ENCODE measurements at places on chromosomes 4 and X.

DNA sequence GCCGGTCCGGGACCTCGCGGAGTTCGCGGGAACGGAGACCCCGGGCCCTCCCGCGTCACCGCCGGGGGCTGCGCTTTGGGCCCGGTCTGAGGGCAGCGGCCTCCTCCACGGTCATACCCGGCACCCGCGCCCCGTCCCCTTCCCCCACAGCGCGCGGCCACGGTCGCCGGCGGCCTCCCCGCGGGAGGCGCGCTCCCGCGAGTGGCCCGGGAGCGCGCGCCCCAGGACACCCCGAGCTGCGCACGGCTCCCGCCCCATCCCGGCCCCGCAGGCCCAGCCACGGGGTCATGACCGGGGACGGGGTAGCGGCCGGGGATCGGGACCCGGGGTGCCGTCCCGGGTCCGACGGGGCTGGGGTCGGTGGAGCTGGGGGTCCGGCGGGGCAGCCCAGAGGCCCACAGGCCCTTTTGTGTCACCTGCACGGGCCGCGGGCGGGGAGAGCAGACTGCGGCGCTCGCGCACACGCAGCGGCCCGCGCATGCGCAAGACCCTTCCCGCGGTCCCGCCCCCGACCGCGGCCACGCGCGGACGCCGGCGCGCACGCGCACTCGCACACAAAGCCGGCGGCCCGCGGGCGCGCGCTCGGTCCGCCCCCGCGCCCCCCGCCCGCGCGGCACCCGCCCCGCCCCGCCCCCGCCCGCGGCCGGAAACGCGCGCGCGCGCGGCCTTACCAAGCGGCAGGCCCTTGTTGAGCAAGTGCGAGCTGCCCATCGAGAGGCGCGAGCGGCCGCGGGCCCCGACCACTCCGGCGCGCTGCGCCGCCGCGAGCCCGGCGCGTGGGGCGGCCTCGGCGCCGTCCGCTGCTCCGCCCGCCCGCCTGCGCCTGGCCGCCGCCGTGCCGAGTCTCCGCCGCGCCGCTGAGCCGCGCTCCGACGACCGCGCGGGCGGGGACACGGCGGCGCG, at the start of gene CTBP1:
CTBP1 (minus strand) TSS at position 886 of the 903 bp plus-strand sequence. CDS start 7,799 bp downstream, outside the sequence.
- peak; percentile 72 for DNase-seq

- DNase-seq, result no peak
These were observed 364.0 kb downstream of the ZIC3 start for GRCh38 chrX:137929951-137930350.

DNA sequence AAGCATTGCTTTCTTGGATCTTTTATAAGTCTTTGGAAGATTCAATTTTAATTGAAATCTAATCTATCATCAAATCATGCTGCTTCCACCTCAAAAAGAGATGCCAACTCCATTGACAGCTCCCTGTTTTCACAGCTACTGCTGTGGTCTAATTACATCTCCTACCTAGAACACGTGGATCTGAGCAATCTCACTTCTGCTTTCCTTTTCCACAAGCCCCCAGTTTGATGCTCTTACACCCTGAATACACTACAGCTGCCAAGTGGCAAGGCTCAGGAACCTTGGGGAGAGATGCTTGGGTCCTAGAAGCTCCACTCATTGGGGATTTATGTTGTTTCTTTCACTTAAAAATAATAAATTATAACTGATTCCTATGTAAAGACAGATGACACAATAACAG, 172.0 kb downstream of the CFAP299 start:
- DNase-seq, result no peak

DNA sequence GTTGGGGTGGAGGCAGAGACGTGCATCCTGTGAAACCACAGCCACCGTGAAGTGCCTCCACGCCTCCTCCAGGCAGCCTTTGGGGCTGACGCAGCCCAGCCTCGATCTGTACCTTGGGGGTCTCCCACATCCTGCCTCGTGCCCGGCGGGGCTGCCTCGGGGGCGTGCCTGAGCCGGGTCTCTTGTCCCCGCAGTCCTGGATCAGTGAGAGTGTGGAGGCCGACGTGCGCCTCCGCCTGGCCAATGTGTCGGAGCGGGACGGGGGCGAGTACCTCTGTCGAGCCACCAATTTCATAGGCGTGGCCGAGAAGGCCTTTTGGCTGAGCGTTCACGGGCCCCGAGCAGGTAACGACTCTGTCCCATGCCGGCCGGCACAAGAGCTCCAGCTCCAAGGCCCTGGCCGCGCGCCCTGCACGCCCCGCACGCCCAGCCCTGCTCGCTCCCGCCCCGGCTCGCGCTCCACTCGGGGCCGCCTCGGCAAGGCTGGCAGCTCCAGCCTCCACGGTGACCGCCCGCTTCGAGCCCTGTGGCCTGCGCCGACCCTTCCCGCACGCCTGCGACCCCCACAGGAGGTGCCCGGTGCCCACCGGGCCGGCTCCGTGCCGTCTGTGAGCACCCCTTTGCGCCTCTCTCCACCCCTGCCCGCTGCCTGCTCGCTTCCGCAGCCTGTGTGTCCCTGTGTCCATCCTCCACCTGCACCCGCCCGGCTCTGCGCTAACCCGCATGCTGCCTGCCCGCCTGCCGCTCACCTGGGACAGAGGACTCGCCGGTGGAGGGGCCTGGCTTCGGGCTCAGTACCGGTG, 9.8 kb downstream of the FGFR3 start:
- DNase-seq, result no peak

DNA sequence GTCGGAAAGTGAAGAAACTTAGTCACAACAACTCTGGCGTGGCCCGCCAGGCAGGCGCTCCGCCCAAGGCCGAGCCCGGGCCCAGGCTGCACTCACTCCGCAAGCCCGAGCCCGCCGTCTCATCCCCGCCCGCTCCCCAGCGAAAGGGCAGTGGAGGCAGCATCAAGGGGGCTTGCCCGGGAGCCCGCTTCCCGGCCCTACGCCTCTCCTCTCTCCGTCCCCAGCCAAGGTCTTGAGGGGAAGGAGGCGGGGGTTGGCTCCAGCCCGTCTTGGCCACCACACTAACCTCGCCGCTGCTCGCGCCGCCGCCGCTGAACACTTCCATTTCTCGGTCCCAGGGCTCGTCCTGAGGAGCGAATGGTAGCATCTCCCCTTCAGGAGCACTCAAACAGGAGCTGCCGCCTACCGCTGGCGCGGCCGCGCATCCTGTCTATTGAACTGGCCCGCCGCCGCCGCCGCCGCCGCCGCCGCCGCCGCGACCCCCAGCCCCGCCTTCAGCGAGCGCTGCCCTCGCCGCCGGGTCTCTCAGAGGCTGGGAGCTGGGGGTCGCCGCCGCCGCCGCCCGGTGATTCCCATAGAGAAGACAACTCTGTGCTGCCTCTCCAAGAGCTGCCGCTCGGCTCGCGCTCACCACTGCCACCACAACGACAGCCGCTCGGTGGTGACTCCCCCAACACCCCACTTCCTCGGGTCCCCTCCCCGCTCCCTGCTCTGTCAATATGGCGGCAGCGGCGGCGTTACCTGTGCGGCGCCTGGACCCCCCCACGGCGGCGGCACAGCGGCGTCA, at the start of gene RPS6KA6:
RPS6KA6 (minus strand) TSS at position 667 of the 787 bp plus-strand sequence; CDS start at position 367, 300 bp downstream.
- DNase-seq, result no peak

- no peak for DNase-seq
These were observed 7.1 kb downstream of the CPZ start for GRCh38 chr4:8599657-8600056.

- DNase-seq, result no peak
These were observed 403 bp downstream of the SGCB start for GRCh38 chr4:52037689-52038102.

GRCh38 chrX:154540897-154541535, 5.6 kb downstream of the G6PD start:
- DNase-seq, result peak; percentile 55

DNA sequence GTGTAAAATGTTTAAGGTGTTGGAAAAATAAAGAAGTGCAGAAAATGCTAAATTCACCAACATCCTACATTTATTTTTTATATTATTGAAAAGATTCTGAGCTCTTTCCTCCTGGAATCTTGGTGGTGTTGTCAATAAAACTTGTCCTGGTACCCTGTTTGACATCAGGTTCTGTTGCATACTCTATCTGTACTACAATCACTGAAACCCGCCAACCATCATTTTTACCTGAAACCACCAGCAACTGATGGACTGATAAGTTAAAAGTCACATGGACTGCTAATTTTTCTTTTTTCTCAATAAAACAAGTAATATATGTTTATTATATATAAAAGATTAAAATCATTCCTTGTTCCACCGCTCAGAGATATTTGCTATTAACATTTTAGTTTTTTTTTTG, 23.4 kb downstream of the STAP1 start:
- no peak for DNase-seq

- DNase-seq, result no peak
These were observed 1408.8 kb downstream of the STIM2 start for GRCh38 chr4:28269426-28269825.

DNA sequence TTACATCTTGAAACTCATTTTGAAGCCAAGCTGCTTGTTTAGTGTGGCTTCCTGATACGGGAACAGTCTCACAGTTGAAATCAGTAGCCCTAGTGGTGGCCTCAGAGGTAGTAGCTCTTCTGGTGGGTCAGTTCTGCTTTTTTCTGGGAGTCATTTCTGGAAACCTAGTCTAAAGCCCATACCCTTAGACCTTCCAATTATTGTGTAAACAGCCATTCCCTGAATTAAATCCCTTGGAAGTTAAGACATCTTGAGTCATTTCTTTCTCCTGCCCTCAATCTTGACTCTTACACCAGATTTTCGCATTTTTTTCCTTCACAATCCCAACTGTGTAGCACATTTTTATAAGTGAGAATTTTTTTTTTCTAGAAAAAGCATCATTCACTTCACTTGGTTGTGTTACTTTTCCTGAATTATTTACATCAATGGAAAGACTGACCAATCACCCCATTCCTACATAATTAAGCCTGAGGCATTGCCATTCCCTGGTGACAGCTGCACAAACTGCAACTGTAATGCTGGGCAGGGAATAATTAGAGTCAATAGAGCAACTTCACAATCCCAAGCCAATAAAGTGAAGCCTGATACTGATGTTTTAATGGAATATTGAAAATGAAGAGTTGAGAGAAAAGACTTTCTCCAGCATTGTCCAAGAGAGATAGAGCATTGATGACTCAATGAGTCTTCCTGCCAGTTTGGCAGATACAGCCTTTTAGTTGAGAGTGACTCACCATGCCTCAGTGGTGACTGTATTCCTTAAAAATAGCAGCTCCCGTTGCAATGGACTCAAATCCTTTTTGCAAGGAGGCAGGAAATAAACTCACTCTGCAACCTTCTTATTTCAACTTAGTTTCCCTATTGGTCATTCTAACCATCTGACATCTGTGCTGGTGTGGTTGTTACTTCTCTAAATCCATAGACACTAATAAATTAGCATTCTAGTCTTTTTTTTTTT, 13.0 kb upstream of the SEPSECS start:
- DNase-seq, result peak; percentile 99

GRCh38 chrX:131918839-131919238, 104.3 kb upstream of the STK26 start:
- DNase-seq, result peak; percentile 24

DNA sequence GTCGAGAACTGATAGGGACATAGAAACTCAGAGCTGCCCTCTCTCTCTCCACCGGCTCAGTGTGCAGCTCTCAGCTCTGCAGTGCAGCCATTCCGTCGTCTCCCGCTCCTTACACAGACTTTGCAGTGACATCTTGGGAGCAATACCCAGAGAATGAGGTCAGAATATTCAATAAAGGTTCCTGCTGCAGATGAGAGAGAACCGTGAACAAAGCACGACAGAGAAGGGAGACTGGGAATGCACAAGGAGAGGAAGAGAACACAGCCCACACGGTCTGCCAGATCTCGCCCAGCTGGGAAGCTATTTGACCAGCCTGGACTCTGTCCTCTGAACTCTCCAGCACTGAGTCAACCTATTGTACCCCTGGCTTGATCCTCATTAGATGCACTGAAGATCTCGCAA, 118.0 kb upstream of the PPARGC1A start:
- DNase-seq, result no peak

- no peak for DNase-seq
These were observed 1222.0 kb upstream of the PRKX start for GRCh38 chrX:4935401-4935800.

DNA sequence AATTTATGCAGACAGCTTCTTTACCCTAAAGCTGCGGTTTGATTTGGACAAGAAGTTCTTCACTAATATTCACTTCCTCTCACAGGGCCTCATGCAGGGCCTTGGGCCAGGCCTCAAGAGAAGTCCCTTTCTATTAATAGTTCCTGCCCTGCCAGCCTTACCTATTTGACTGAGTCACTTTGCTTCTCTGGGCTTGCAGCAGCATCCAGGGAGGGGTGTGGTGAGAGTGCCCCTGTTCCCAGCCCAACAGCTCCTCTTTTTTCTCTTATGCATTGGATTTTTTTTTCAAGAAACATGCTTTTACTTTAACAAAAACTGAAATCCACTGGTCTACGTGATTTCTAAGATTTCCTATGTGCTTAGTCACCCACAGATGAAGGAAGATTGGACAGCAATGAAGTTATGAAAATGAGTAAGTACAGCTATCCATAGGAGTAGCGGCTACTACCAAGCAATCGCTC, 26.7 kb downstream of the FAM156B start:
- DNase-seq, result peak; percentile 52

DNA sequence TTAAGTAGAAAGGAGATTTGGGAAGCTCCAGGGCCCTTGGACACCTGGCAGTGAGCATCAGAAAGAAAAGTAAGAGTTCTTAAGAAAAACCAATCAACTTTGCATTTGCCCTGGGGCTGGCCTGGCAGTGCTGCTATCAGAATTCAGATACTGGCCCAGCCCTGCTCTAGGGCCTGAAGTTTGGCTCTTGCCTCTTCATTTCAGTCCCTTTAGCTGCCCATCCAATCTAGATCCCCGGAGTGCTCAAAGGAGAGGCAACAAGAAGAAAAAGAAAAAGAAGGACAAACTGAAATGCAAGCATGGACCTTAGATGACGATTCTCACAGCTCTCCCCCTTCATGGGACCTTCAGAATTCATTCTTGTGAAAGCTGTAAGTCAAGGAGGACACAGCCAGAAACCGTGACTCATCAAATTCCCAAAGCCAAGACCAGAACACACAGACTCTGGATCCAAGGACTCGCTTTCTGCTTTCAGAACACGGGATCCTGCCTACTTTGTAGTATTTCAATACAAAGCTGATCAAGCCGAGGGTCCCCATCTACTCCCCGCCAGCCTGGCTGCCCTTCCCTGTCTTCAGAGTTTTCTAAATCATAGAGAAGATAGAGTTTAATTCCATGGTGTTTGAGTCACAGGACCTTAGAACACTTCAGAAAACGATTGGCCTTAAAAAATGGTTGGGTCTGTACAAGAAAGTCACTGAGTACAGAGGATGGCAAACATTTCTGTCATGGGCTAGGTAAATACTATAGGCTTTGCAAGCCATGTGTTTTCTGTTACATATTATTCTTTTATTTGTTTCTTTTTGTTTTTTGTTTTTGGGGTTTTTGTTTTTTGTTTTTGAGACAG, 103.7 kb downstream of the RBM47 start:
- DNase-seq, result peak; percentile 74

GRCh38 chrX:78922754-78923153, 22.4 kb upstream of the P2RY10 start:
- no peak for DNase-seq

DNA sequence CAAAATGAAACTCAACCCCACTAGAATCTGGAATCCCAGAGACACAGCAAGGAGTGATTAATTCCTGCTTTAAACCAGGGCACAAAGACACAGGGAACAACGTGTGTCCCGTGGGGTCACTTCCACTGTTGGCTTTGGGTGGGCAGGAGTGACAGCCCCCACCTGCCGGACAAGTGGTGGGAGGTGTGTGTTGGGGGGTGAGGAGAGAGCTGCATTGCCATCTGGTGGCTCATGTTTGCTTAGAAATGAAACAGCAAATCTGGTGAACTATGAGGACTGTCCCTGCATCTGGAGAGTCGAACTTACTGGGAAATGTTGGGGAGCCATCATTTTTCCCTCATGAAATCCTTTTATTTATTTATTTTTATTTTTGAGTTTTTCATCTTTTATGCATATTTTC, 75.9 kb upstream of the AFAP1 start:
- DNase-seq, result no peak
